ENCODE measurements at places on chromosomes 11 and 22. TPM values are rescaled to one million over a fixed set of nuclear protein-coding genes. Genes with fewer than 3 reads are reported as not detected.

GRAMD1B gene
- not detected for total RNA-seq

CENATAC gene
- total RNA-seq: 5.2 TPM

BTBD10 gene
- total RNA-seq: 49.7 TPM

C11orf54 gene
- 3.7 TPM for total RNA-seq

ATL3 gene
- 36.1 TPM for total RNA-seq

LZTR1 gene
- total RNA-seq: 29.2 TPM

DRICH1 gene
- total RNA-seq: not detected

MPZL2 gene
- 80.6 TPM for total RNA-seq

NLRX1 gene
- 13.6 TPM for total RNA-seq

ALDH3B2 gene
- 0.87 TPM for total RNA-seq

RAG2 gene
- total RNA-seq: not detected

OR6A2 gene
- not detected for total RNA-seq

KRTAP5-8 gene
- not detected for total RNA-seq

TRABD gene
- 65.8 TPM for total RNA-seq
